Umbilical cord (tissue), 2 donors: ENCODE measurements at places on chromosomes 3 and 15.

DNA sequence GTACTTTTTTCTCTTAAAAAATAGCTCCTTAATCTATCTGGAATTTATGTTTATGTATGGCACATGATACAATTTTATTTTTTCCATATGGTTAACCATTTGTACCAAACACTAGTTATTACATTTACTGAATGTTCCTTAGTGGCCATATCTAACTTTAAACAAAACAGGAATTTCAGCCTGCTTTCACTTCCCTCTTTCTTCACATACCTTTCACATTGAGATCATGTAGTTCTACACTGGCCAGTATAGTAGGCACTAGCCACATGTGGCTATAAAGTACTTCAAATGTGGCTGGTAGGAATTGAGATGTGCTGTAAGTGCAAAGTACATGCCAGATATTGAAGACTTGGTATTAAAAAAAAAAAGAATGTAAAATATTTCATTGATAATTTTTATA lies 4.7 kb upstream of the RYK start:
- DNase-seq, result no peak

DNA sequence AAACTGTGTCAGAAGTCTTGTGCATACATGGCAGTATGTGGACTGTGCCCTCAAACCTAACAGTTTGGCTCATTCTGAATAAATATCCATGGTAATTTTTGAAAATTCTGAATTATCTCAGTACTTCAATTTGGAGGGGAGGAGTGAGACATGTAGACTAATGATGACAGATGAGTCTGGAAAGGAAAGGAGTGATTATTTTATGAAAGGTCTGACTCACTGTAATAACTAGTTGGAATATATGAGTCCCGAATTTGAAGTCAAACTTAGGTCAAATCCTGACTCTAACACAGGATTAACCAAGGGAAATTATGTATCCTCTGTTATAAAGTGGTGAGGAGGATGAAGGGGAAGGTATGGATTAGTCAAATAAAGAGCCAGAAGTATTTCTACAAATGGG lies 38.6 kb downstream of the SUCNR1 start:
- DNase-seq, result no peak

GRCh38 chr3:30308131-30308530 lies 298.3 kb upstream of the TGFBR2 start:
- DNase-seq, result peak; percentile 16

DNA sequence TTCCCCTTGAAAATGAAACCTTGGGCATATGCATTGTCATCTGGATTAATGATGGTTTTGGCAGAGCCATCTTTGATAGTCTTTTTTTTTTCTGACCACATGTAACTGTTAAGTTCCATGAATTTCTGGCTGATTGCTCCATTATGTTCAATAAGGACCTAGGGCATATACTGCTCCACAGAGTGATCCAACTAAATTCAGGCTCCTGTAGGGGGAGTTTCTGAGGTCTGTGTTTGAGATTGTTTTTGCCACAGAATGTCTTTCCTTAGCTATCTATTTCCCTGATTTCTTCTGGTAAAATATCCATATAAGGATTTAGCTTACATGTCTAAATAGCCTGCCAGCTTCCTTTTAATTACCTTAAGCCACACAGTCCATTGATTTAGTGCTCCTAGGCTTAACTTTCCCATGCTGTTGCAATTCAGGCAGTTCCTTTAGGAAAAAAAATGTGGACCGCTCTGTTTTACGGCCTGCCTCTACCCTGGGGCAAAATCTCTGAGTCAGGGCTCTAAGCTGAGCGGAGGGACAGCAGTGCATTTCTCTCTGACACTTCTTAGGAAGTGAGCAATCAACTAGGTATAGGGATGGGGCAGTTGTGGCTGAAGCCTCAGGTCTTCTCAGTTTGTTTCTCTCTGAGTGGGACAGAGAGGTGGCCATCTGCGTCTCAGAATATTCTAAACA lies 796.2 kb downstream of the NR2F2 start:
- DNase-seq, result no peak

GRCh38 chr15:58472221-58472620 lies 40.4 kb downstream of the LIPC start:
- no peak for DNase-seq
